Lower lobe of right lung (tissue), 2 donors: ENCODE measurements at places on chromosomes 2 and 18. TPM values are rescaled to one million over a fixed set of nuclear protein-coding genes. Genes with fewer than 3 reads are reported as not detected.

DNA sequence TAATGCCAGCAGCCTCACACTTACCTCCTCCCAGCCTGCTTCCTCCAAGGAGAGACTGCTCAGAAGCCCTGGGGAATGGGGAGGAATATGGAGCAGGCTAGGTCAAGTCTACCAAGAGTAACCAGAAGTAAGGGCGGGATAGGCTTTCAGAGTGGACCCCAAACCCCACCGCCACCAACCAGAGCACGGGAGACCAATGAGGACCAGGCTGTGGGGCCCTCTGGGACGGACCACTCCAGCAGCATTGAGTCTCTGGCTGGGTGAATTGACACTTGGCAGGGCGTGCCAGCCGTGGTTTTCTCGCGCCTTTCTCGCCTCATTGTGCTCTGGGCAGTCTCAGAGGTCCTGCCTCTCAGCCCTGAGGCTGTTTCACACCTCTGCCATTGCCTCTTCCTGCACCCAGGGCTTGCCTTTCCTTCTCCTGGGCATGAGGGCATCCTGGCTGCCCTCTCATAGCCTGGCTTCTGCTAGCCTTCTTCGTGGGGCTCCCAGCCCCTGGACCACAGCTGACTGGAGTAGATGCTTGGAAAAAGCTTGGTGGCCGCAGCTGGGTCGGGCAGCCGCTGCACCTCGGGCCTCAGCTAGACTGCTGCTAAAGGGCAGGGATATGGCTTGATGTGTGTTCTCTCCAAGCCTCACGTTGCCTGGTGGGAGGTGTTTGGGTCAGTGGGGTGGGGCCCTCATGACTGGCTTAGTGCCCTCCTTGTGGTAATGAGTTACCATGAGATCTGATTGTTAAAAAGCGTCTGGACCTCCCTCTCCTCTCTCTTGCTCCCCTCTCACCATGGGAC lies 40.5 kb upstream of the HS6ST1 start:
- DNase-seq = no peak

DNA sequence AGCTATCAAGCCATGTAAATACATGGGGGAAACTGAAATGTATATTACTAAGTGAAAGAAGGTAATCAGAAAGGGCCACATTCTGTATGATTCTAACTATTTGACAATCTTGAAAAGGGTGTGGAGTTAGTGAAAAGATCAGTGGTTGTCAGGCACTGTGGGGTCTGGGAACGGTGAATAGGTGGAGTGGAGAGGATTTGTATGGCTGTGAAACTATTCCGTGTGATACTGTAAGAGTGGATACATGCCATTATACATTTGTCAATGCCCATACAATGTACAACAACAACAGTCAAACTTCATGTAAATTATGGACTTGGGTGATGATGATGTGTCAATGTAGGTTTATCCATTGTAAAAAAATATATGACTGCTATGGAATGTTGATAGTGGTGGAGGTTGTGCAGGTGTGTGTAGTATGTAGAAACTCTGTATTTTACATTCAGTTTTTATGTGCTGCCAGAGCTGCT lies 1116.2 kb downstream of the SUCLG1 start:
- no peak for DNase-seq

DNA sequence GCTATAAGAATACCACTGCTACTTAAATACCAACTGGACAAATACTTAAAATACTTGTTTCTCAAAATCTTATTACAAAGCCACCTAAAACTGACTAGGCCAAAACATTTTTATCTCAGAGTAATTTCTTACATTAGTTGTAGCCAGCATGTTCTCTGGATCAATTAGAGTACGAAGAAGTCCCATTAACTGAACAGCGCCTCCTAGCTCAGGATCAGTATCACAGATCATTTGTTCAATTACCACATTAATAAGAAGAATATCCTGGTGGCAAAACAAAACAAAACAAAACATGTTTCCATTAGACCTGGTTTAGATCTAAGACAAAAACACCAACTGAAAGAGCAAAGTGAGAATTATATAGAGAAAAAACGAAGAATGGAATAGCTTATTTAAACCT lies 36.0 kb downstream of the PPP4R3B start:
- no peak for DNase-seq

- DNase-seq = no peak
Observed at GRCh38 chr2:18899725-18900124, 310.4 kb upstream of the NT5C1B start.

- peak; percentile 47 for DNase-seq
Observed at GRCh38 chr2:223100061-223100511, 48.1 kb downstream of the KCNE4 start.

DNA sequence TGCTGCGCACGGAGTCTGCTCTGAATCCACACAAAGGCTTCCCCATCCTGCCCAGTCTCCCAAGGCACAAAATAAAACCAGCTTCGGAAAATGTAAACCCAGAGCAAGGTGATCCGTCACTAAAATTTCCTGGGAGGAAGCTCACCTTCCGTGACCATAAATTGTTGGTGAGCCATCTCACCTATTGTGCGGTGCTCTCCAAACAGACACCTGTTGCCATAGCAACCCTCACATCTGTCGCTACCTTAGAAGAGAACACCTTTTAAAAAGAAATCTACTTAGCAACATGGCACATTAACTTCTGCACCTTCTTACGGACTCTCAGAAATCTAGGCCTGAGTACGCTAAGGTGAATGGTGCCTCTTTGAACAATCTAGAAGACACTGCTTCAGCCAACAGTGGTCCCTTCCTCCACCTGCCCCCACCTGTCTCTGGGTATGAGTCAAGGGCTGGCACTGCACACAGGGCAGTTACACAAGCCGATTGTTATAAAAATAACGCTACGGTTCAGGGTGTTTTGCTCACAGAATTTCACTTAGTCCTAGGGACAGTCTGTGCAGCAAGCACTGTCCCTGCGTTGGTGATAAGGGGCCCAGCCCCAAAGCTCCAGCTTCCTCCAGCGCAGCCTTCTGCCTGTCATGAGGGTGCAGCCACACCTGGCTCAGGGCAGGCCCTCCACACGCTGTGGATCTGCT lies 114.9 kb upstream of the ID2 start:
- DNase-seq = no peak

DNA sequence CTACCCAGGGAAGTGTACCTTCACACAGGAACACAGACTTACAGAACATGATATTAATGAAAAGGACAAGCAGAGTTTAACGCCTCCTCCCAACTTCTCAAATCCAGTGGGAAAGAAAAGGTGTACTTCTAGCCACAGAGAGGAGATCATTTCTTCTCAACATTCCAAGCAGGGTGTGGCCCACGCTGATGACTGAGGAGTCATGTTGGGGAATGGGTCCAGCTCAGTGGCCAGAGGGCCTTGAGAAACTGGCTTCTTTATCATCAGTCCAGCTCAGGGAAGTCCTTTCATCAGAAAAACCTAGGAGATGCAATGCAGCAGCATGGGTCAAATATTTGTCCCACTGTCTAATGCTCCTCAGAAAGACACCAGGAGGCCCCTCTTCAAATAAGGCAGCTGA lies 63.0 kb downstream of the RBM43 start:
- DNase-seq = no peak

GRCh38 chr18:10458691-10459090 lies 4.3 kb downstream of the APCDD1 start:
- no peak for DNase-seq

- no peak for DNase-seq
Observed at GRCh38 chr2:148508878-148509287, 135.7 kb upstream of the EPC2 start.

DNA sequence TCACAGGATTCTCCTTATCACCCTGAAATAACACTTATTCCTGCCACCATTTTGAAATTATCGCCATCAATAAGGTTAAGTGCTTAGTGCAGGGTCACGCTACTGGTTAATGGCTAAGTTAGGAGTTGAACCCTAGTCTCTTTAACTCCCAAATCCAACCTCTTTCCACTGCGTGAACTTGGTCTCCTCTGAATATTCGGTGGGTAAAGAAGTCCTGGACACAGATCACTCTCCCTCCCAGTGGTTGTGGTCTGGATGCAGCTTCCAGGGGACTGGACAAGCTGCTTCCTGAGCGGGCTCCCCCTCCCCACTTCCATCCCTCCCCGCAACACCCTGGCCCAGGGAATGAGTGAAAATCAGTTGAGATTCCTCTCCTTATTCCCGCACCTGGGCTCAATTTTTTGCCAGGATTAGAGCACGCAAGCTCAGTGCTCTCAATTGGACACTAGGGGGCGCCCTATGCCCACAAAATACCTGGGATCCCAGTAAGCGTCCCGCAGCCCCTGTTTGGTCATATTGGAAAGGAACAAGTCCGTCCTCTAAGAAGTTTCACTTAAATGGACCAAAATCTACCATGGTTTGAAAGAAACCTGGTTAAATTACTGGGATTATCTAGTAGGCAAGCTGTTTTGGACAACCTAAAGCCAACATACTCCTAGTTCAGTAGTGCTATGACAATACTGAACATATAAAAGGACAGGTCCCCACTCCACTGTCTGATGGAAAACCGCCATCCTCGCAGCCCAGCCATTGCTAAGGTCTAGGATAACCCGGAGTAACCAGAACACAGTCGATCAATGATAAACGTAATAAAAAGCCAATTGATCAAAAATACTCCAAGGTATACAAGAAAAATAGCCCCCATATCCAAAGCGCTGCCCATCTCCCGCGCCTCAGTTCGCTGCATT lies 40.4 kb downstream of the DHRS9 start:
- DNase-seq = peak; percentile 83

- no peak for DNase-seq
Observed at GRCh38 chr2:54605836-54606235, 117.6 kb upstream of the EML6 start.

GRCh38 chr2:103401621-103402020 lies 639.8 kb downstream of the TMEM182 start:
- DNase-seq = no peak

DNA sequence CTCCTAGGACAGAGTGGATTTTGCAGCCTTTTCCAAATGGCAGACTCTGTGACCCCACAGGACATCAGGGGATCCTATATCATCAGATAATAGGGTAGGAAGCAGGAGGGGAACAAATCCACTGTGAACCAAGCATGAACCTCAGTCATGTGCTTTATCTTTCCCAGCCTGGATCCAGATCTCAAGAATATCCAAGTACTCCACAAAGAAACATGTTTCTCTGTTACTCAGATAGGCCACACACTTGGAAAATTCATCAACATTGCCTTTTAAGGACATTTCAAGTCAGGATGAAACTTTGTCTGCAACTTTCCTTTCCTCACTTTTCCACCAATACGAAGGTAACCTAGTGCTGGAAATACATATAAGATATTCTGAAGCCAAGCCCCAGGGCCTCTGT lies 85.8 kb downstream of the RDH14 start:
- DNase-seq = no peak

- no peak for DNase-seq
Observed at GRCh38 chr2:48519593-48519992, 10.4 kb upstream of the STON1 start.

DNA sequence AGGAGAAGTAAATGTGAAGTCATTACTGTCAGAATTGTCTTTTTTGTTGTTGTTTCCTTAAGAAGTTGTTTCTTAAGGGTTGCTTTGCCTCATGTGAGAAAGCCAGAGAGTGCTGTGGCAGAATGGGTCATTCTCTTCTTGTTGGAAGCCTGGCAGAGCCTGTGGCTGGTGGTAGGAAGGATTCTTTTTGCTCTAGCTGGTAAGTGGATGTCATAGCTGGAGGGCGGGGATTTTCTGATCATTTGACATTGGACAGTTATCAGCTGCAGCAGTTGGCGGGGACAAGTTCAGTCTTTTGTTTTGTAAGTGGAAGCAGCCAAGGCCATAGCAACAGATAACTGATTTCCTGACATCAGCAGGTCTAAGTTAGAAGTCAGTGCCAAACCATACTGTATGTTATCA lies 5.5 kb upstream of the RMDN2 start:
- no peak for DNase-seq

GRCh38 chr2:127058954-127059252 lies 48.1 kb downstream of the BIN1 start:
- no peak for DNase-seq

- peak; percentile 67 for DNase-seq
Observed at GRCh38 chr2:130371723-130372054, 15.8 kb downstream of the PTPN18 start.

DNA sequence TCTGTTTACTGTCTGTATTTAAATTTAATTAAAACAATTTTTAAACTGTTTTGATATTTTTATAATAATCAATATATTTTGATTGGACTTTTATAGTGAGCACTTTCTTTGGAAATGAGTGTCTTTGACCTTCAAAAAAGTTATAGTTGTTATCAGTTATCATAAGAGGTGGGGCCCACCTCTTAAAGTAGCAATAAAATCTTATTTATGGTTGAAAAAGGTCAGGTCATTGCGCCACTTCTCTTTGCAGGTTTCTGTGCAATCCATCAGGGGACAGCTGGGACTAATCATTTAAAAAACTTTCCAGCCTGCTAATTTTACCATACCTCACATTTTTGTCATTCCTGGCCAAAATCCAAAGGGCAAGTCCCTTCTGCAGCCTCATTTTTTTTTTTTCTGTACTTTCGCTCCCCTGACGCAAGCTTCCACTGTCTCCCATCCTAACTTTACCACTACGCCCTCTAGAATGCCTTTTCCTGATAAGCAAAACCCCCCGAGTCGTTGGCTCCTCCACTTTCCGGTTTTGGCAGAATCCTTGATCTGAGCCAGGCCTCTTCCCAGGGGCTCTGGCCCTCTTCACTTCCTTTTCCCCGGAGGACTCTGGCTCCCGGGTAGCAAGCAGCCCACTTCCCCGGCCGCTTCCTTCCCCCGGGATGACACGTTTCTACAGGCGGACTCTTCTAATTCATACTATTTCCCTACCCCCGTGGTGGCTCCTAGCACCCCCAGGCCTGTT lies 1.1 kb upstream of the SEH1L start:
- DNase-seq = no peak

GRCh38 chr2:110707386-110707965 lies 24.9 kb upstream of the ACOXL start:
- DNase-seq = no peak

DNA sequence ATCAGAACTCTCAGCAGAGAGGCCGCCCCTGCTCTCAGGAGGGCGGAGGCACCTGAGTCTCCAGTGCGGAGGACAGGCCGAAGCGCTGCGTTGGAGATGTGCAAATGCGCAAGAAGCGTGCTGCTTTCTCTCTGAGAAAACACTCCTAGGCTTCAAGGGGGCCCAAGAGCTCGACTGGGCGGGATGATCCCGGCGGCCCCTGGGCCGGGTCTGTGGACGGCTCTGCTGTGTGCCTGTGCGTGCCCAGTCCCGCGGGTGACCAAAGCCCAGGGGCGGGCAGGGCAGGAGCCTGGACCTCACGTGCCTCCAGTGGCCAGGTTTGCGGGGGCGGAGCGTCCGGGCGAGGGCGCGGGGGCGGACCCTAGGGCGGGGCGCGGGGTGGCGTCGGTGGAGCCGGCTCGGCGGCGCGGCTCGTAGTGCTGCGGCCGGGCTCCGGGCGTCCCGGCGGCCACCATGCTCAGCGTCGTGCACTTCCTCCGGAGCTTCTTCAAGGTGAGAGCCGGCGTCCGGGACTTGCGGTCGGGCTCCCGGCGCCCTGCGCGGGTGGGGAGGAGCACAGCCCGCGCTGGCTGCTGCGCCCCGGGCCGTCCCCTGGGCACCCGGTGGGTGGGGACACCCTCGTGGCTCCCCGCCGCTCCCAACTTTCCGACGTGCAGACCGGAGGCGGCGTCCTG lies at the start of gene ARHGEF4:
Gene ARHGEF4, plus strand, starts transcription at position 414 of the 674 bp plus-strand sequence. Its CDS starts 40 bp downstream, at position 454.
- DNase-seq = peak; percentile 66

The ZNF396 gene
- 4.4 TPM for total RNA-seq

The TMEM37 gene
- total RNA-seq = 21.7 TPM

The DSG4 gene
- not detected for total RNA-seq

The LONRF2 gene
- total RNA-seq = 2.1 TPM
